ENCODE measurements at places on chromosomes 1 and 21.
A peak's percentile ranks its signal among the peaks of the same experiment; 100 is the strongest.

- DNase-seq = no peak
Observed at GRCh38 chr1:238642231-238642630, 744.1 kb upstream of the CHRM3 start.

DNA sequence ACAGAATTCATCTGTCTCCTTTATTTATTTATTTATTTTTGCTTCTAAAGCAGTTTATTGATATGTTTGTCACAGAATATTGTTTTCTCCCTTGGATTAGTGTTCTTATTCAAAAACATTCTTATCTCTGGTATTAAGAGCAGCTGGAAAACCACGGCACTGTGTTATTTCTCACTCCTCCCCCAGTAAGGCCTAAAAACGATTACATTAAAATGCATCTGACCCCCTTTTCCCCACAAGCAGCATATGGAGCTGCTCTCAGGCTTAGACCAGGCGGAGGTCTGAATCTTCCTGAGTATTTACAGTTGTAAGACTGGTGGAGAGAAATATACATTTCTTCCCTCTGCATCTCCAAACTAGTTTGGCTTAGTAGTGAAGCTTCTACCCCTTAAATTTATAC lies 86.8 kb downstream of the HLX start:
- DNase-seq = no peak

DNA sequence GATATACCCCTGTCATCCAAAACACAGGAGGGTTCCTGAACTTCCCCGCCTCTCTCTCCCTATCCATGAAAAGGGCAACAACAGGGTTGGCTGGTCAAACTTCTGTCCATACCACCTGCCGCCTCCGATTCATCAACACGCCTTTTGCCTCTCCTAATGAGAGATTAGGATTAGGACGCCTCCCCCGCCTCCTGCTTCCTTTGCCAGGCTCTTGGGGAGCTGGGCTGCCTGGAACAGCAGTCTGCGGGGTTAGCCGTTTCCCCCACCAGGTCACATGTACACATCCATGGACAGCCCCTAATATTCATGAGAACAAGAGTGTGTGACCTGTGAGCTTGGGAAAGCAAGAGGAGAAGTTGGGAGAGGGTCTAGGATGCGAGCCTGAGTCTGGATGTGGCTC lies 2.3 kb upstream of the OPTC start:
- no peak for DNase-seq

DNA sequence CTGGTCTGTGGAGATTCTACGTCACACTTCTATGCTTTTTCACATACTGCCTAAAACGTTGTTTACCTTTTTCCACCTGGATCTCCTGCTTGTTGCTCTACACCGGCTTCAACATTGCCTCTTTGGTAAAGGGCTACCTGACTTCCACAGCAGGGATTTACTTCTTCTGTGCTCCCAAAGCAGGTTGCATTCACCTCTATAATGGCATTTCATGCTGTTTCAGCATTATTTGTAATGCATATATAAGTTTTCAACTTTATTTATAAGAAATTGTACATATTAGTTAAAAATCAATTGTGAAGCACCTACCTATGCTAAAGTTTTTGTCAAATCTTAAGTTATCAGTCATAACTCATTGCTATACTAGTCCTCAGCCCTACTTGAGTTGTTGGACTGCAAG lies 55.4 kb downstream of the DDAH1 start:
- no peak for DNase-seq

DNA sequence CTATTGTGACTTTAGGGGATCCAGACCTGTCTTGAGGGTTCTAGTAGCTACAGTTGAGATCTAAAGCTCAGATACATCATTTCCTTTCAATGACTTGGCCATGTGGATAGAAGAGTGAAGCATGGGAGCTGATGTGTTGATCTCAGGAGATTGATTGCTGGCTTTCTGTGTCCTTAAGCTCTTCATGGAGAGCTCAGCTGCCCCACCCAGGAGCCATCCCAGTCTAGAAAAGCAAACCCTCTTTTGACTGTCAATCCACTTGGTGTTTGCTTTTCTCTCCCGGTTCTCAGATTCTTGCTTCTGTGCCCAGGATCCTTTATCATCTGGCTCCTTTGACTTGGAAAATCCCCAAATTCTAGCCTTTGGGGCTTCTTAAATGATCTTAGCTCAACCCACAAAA lies 87.2 kb downstream of the ATP1A1 start:
- no peak for DNase-seq

DNA sequence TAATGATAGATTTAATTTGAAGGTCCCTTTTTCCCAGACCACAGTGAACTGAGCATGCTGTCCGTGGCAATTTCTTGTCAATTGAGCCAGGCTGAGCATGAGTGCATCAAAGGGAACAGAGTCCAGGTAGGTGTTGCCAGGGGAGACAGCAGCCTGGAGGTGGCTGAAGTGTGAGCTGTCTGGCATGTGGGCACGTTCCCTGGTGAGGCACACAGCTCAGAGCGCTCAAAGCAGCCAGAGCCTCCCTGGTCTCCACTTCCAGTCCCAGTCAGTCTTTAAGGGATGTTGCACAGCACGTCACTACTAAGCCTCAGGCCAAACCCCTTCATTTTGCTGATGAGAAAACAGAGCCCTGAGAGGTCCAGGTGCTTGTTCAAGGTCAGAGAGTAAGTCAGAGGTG lies 251.4 kb downstream of the MATN1 start:
- DNase-seq = no peak

DNA sequence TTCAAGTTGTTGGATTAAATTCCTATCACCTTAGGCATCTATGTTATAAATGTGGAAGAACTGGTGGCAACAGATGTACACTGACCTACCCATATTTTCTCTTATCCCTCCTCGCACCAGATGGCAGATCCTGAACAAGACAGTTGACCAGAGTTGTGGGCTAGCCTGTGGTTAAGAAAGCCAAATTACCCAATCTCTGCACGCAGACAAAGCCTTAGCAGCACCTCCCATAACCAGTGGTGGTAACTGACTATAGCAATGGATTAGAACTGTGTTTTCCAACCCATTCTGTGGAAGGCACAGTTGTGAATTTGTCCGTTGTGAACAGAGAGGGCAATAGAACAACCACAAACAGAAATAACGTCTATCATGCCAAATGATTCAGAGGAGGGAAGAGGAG lies 20.6 kb downstream of the ABCB10 start:
- peak; percentile 52 for DNase-seq

- DNase-seq = no peak
Observed at GRCh38 chr1:12621346-12622335, 3.6 kb upstream of the DHRS3 start.

DNA sequence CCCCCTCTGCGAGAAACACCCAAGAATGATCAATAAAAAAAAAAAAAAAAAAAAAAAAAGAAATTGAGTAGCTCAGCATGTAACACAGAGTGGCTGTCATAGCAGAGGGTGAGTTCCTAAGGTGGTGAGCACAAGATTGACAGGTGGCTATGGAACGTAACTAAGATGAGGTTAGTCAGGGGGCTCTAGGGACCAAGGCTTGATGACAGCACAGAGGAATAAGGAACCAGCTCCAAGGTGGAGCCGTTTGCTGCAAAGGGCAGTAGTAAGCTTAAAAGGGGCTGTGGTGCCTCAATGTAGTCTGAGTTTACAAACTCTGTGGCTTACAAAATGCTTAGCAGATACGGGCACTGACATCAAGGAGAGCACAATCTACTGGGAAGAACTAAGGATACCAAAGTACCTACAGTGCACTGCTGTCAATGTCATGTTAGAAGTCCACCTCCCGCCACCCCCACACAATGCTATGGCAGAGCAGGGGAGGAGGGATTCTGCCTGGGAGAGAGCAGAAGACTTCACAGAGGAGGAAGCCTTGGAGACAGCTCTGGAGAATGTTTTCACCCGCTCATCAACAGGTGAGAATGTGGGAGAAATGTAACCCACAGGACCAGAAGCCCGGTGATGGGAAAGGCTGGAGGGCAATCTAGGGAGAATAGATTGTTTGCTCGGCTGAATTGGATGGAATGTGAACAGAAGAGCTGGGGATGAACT lies 13.1 kb downstream of the IQGAP3 start:
- no peak for DNase-seq

GRCh38 chr1:244451539-244451950 lies at the start of gene ADSS2:
ADSS2 (minus strand) TSS chr1:244451909; CDS start chr1:244451817, 92 bp downstream.
- DNase-seq = no peak

DNA sequence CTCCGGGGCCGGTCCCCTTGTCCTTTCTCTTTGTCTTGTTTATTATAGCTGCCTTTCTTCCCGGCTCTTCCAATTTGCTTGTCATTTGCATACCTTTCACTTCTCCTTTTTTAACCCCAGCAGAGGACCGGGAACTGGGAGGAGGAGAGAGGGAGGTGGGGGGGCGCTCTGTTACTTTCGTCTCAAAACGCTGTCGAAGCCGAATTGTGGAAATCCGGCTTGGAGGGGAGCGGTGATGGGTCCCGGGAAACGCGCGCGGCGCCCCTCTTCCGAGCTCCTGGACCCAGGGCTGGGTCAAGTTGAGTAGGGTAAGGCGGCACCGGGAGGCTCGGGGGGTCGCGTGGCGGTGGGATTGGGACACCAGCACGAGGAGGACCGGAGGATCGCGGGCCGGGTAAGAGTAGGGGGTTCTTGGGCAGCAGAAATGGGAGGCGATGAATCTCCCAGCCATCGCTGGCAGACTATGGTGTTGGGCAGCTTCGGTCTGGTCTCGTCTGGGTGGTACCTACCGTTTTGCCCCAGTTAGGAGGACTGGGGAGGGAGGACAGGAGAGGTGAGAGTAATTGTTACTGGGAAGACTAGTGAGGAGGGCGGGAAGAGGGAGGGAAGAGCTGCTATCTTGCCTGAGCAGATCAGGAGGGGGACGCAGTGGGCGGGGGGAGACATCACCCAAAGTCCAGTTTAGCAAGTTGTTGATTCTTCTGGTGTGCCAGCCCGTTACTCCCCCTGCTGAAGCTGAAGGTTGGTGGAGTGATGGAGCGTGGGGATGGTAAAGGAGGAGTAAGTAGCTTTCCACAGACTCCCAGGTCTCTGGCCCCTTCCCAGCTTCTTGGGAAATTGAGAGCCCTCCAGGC lies 1.5 kb downstream of the PROX1 start:
- DNase-seq = no peak

Measured in CMK (cell line).